Omental fat pad (tissue), 4 donors: ENCODE measurements at places on chromosomes 4 and X. TPM values are rescaled to one million over a fixed set of nuclear protein-coding genes. Genes with fewer than 3 reads are reported as not detected.

Gene EGF
- total RNA-seq: not detected

Gene CSAG1
- not detected for total RNA-seq

Gene ABCE1
- total RNA-seq: 91.1 TPM

Gene VCX
- not detected for total RNA-seq

Gene FTSJ1
- total RNA-seq: 74.7 TPM

Gene NAP1L2
- total RNA-seq: 4.7 TPM

DNA sequence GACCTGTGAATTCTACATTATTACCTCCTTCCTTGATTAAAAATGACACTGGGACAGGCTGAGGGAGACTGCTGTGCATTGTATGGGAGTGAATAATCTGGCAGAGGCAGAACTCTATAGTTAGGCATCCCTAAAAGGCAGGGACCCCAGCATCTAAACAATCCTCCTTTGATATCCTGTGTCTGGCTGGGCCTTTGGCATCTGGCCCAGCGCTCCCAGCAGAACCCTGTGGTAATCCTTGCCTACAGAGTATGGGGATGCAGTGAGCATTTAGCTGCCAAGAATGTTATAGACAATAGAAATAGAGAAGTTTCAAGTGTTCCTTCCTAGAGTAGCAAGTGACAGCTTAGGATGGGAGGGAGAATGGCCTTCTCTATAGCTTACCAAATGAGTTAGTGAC, 38.5 kb downstream of the ZCCHC12 start:
- DNase-seq: no peak

- no peak for DNase-seq
These were observed 25.8 kb downstream of the NPY2R start for GRCh38 chr4:155234206-155234605.

DNA sequence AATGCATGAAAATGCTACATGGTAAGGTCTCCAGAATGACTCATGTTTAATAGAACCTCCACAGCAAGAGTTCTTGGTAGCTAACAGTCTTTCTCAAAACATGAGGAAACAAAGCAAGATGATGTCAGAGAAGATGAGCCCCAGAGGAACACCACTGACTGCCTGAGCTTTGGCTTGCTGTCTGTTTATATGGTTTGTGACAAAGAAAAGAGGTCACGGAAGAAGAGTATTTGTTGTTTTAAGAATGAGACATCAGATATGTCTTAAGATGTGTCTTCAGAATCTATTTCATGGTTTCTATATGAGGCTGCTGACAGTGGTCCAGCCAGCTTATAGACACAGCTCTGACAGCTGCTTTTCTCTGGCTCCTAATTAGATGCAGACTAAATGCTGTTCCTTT, 18.8 kb upstream of the AREG start:
- DNase-seq: no peak

DNA sequence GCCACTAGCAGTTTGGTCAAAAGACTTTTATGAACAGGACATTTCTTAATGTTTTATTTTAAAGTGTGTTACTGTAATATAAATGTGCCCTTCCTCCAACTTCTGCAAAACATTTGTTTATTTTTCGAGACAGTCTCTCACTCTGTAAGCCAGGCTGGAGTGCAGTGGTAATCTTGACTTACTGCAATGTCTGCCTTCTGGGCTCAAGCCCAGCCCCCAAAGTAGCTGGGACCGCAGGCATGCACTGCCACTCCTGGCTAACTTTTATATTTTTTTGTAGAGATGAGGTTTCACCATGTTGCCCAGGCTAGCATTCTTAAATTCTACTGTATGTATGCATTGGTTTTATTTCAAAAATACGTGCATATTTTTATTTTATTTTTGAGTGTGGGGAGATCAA, 1201.9 kb downstream of the STIM2 start:
- no peak for DNase-seq

DNA sequence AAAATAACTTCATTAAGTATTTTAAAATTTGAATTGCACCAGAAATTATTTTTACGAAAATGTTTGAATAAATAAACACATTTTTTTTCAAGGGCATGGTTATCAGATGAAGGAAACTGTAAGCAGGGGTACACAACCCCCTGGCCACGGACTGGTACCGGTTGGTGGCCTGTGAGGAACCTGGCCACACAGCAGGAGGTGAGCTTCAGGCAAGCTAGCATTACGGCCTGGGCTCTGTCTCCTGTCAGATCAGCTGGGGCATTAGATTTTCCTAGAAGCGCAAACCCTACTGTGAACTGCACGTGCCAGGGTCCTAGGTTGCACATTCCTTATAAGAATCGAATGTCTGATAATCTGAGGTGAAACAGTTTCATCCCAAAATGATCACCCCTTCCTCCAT, 1499.7 kb upstream of the AGA start:
- no peak for DNase-seq

GRCh38 chrX:72381439-72382201, 75.9 kb upstream of the CITED1 start:
- no peak for DNase-seq

DNA sequence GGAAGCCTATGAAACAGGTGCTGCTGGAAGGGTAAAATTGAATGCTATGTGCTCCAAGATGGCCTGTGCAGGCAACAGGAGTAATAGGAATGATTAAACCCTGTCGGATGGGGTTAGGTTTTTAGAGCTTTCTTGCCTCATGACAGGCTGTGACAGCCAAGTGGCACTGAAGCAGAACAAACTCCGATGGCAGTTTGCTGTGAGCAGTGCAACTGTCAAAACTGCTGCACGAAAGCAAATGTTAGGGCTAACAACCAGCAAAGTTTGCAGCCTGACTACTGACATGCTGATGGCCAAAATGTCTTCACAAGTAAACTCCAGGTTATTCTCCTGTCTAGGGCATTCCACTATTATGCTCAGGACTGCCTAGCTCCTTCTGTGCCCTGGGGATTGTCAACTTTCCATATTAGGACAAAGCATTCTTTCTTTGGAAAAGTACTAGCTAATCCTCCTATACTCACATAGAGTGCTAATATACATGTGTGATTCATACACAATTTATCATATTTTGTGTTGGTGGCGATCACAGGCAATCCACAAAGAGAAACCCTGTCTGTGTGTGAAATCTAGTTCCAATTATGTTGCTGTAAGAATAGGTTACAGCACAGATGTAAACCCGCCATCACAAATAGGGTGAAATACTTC, 486.6 kb upstream of the TENM3 start:
- no peak for DNase-seq

GRCh38 chr4:86271057-86271456, 88.8 kb downstream of the MAPK10 start:
- DNase-seq: no peak
